ENCODE measurements at places on chromosomes 12 and 14.

DNA sequence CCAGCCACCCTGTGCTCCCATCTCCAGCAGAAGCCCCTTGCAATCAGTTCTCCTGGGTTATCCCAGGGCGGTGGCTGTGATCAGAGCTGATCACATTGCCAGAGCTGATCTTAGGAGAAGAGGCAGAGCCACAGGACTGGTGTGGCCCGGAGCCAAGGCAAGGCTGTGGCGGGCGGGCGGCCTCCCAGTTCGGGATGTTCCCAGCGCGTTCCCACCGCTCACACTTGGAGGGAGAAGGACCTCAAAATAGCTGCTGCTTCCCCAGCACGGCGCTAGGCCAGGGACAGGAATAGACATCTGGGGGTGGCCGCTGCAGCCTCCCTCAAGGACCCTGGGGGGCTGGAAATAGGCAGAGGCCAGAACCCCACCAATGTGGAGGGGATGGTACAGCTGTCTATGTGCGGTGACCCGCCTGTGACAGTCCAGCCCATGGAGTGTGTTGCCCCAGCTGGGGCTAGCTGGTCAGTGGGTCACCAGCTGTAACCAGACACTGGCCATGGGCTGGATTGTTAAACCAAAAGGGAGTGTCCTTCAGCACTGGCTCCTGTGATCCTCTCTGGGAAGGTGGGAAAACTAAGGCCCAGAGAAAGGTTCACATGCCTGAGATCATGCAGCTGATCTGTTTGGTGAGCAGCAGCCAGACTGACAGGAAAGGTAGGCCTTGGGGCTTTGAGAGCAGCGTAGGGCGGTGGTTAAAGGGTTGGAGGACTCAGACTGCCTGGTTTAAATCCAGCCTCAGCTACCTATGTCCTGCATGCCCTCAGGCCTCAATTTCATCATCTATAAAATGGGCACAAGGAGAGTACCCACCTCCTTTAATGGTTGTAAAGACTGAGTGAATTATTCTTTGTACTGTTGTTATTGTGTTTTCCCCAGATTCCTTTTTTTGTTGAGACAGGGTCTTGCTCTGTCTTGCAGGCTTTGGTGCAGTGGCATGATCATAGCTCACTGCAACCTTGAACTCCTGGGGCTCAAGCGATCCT is 8.0 kb upstream of the POP5 start:
- no peak for DNase-seq

GRCh38 chr14:91977884-91978283 is 30.4 kb upstream of the FBLN5 start:
- DNase-seq = no peak

DNA sequence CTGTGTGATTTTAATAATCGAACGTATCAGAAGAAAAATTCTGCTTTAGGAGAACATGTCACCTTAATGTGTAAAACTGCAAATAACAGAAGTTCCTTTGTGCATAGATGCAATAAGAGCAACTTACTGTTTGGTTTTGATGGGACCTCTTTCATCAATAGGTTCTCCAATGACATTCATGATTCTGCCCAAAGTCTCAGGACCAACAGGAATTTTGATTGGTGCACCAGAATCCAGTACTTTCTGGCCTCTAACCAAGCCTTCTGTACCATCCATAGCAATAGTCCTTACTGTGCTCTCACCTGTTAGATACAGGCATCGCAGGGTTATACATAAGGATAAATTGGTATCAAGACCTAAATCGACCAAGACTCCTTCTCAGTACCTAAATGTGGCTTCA is 1.1 kb downstream of the ATP5F1B start:
- DNase-seq = no peak

DNA sequence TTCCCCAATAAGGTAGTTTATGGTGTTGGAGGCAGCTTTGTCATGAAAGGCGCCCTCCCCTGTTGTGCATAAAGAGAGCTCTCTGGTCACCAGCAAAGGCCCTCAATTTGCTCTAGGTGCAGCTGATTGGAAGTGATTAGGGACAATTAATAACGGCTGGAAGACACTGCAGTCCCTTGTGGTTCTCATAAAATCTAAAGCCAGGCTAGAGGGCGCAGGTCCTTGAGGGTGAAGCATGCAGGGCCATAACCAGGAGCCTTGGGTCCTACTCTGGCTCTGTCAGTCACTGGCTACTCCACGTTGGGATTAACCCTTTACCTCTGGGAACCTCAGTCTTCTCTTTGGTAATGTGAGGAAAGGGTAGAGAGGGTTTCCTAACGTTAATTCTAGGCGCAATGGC is 1.9 kb downstream of the DAAM1 start:
- no peak for DNase-seq

All from non-pigmented ciliary epithelial cell (primary cell).